Gastrocnemius medialis (tissue), 4 donors: ENCODE measurements at places on chromosomes 2 and 18.

DNA sequence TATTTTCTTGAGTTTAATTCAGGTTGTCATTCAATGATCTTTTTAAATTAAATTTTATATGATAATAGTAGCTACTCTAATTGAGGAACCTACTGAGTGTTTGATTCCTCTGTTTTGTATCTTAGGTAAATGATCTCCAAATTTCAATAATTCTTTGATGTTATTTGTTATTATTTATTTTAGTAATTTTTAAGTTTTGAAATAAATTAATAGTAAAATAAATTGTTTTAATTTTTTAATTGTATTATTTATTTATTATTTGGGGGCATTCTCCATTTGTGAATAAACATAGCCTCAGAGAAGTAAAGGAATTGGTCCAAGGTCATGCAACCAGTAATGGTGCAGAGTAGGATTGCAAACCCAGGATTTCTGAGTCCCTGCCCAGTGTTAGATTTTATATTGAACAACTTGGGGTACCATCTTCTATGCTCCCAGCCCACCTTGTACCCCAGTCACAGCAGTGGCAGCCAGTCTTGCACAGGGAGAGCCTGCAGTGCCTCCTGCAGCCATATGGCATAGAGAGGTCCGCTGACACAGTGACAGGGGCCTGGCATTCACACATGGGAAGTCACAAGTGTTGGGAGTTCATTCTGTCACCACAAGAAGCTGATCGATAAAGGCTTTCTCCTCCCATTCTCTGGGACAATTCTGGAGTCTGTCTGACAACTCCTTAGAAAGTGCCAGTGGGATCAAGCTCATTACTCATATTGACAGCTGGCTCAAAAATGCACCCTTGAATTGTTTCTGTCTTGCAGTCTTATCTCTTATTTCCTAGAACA, 110.0 kb upstream of the ETAA1 start:
- no peak for DNase-seq

DNA sequence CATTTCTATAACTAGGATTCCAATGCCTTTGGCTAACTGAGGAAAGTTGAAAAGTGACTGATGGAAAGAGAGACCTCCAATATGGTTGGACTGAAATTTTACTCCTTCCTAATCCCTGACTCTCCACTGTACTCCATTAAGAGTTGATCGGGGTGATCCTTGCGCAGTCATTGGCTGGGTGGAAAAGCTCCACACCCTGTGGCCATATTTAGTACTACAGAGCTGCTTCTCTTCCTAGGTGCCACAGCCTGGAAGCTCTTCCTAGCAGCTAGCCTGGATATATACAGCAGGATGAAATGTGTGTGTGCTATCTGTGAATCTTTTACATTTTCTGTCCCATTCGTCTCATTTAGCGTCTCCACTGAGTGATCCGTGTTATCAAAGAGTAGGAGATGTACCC, 71.2 kb downstream of the MEP1B start:
- DNase-seq, result no peak

DNA sequence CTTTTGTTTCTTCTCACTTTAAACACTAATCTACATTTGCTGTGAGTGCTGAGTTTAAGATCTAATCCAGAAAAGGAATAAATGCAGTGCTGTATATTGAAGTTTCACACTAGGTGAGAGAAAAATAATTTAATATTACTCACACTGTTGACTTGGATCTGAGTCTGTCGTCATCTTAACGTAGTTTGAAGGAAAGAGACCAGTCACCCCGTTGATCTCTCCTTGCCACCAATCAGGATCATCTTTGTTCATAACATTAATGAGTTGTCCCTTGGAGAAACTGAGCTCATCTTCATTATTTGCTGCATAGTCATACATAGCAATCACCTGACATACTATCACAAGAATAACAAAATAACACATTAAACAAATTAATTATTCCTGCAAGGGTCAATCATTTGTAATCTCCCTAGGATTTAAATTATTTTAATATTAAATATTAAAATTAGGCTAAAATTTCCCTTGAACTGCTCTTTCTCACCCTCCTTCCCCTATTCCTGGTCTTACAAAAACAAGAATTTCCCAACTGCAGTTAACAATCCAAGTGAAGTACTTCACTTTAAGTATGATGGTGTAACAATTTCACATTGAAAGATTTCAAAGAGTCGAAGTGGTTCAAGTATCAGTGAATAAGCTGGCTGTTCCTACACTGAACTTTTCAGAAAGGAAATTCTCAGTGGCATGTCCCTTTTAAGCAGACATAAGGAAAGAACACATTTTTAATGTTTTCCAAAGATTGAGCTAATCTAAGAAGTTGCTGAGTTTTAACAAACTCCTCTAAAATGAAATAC, 71.3 kb downstream of the FAM228A start:
- no peak for DNase-seq

DNA sequence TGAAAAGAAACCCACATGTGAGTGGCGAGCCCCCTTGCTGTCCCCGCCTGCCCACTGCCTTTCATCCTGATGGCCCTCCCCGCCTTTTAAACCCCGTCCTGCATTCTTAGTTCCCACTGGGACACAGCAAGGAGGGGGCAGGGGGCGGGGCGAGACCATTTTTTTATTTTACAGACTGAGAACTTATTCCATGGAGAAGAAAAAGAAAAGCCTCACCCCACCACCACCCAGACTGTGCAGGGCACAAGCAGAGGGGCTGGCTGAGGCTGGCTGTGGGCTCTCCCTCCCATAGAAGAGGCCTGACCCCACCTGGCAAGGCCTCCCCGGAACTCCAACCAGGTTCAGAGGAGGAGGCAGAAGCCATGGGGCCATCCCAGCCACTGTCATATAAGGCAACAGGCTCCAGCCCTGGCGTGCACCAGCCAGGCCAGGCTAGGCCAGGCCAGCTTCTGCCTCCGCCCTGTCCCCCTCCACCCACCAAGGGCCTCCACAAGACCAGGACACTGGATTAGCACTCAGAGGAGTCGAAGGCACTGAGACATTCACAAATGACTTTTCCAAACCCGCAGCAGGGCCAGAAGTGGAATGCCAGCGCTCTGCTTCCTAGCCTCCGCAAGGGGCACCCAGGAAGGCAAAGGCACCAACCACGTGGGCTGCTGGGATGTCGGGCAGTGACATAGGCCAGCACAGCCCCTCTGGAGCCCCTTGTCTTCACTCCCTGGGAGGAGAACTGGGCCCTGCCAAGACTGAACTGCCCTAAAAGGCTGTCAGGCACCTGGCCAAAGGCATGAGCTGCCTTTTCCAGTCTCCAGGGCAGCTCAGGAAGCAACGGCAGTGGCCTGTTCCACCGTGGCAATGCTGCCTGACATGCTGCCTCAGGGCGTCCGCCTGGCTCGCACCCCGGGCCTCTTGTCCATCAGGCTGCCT, 37.5 kb upstream of the SEMA4C start:
- peak; percentile 53 for DNase-seq

DNA sequence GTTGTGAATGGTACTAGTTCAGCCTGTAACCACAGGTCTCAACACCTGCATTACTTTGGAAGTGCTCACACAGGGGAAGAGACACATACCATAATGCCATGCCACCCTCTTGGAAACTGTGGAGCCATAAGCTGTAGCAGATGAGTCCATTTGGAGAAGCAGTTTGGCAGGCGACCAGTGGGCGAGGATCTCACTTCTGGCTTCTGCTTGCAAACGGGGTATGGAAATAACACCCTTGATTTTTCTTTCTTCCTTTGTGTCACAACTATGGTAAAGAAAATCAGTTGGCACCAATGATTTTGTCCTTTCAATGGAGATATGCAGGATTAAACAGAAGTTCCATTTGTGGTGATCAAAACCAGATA, 28.6 kb downstream of the APOB start:
- DNase-seq, result no peak

GRCh38 chr2:133492719-133493380, 75.4 kb downstream of the NCKAP5 start:
- no peak for DNase-seq

GRCh38 chr2:2472044-2472443, 141.0 kb upstream of the MYT1L start:
- no peak for DNase-seq

DNA sequence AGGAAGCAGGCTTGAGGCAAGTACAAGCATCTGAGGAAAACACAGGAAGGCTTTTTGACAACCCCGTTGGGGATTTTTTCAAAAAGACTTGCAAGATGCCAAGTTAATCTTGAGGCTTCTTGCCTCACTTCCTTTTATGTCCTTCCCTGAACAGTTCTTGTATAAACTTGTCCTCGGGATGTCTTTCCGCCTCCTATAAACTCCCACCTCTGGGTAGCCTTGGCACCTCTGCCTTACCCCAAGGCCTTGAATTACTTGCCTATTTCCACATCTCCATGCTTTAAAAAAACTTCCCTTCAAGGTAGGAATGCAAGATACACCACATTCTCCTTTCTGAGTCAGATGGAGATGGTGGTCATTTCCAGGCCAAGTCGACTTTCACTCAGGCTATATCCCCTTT, 106.4 kb upstream of the RBBP8 start:
- DNase-seq, result no peak

GRCh38 chr2:177275743-177276055, 11.2 kb upstream of the NFE2L2 start:
- DNase-seq, result no peak

GRCh38 chr2:88656690-88657089, 29.4 kb upstream of the EIF2AK3 start:
- peak; percentile 47 for DNase-seq

DNA sequence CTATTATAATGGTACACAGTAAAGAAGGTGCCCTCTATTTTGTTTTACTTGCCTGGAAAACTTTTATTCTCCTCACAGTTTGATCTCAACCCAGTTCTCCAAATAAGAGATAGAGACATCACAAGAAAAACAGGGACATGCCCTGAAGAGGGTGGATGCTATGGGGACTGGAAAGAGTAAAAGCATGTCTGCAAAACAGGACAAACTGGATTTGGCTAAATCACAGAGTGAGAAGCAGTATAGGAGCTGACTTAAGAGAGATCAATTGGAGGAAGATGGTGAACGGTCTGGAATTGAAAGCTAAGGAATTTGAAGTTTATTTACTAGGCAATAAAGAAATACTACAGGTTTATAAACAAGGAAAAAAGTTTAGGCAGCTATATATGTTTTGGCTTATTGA, 33.0 kb downstream of the SP140L start:
- no peak for DNase-seq

GRCh38 chr2:7333189-7333765, 416.1 kb downstream of the RNF144A start:
- no peak for DNase-seq

DNA sequence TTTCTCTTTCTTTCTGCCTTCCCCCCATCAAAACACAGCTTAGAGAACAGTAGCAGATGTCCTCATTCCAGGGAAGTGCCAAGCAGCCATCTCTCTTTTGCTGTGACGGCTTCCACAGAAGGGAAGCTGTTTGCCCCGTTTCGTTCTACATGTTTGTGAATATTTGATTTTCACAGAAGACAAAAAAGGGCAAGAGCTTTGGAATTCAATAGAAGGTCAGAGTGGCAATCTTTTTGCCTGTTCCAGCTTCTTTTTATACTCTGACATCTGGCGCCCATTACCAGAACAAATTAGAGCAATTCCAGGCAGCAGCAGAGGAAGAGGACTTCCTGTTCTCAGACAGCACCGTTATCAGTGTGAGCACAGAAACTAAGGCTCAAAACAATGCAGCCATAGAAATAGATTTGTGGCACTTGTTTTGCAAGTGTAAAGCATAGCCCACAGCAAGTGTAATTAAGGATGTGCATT, 79.0 kb upstream of the CDH19 start:
- DNase-seq, result no peak

DNA sequence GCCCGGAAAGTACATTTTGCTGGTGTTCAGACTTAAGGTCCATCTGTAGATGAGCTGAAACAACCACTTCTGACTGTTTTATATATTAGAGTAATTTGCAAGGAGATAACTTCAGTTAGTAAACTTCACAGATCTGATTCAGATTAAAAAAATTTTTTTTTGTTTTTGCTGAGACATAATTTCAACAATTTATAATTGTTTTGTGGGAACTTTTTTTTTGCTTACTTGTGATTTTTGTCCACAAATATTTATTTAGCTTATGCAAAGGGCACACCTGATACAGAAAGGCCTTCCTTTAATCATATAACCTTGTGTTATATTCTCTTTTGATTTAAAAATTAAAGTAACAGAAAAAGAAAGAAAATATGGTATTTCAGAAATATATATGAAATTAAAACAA, 9.6 kb upstream of the SCN9A start:
- DNase-seq, result no peak

DNA sequence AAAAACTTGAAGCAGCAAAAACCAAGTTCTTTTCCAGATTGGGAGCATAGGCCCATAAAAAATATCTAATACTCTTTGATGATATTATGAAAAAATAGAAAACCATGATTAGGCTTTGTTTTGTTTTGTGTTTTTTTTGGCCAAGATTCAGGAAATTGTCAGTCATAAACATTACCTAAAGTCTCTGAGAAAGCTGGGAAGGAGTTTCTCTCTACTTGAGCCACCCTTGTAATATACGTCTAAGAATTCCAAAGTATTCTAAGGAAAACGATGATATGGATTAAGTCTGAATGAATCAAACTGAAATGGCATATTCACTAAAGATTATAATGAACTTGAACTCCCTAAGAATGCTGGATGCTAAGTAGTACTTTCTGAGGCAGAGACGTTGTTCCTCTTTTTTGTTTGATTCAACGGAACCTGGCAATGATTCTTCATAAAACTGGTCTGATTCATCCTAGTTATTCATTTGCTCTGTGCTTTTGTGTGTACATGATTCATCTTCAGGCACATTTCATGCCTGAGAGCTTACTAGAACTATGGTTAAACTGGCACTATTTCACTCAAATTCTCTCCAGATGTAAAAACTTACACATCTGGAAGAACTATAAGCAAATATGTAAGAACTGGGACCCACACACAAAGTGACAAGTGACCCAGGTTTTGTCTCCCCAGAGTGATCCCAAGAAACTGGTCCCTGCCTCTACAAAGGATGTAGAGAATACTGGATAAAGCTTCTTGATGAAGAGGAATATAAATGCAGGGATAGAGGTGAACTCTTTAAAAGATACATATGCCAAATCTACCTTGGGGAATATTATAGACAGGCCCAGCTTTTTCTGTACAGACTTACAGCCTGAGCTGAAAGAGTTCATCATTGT, 159.7 kb downstream of the DOCK10 start:
- no peak for DNase-seq

- no peak for DNase-seq
These were observed 131.4 kb upstream of the BOD1L2 start for GRCh38 chr18:57015451-57015850.

GRCh38 chr18:23365602-23366001, 87.5 kb upstream of the RIOK3 start:
- no peak for DNase-seq
